ENCODE measurements at places on chromosomes 12 and 14. TPM values are rescaled to one million over a fixed set of nuclear protein-coding genes. Genes with fewer than 3 reads are reported as not detected.

The TMPRSS12 gene
- total RNA-seq: not detected

The TTC9 gene
- 8.1 TPM for total RNA-seq

The CLEC14A gene
- total RNA-seq: 18.6 TPM

The PLEK2 gene
- 10.5 TPM for total RNA-seq

The CTSG gene
- total RNA-seq: 4.9 TPM

The SDR9C7 gene
- total RNA-seq: not detected

The ANKRD33 gene
- not detected for total RNA-seq

The GLS2 gene
- total RNA-seq: 1.8 TPM

The ACSM4 gene
- not detected for total RNA-seq

The ZC2HC1C gene
- 3.9 TPM for total RNA-seq
